Memory B cell (primary cell): ENCODE measurements at places on chromosomes 13 and 19.
A peak's percentile ranks its signal among the peaks of the same experiment; 100 is the strongest.

GRCh38 chr13:113351514-113352026 lies 12.4 kb downstream of the GRTP1 start:
- H3K27me3 ChIP-seq: peaks cover 12% of the 10 kb centered on the region
- H3K27ac ChIP-seq: no peak overlapping the region
- H3K4me3 ChIP-seq: no peak overlapping the region
- H3K36me3 ChIP-seq: no peaks in the 10 kb centered on the region

- peaks cover 5% of the 10 kb centered on the region for H3K27me3 ChIP-seq
- no peaks in the 10 kb centered on the region for H3K36me3 ChIP-seq
- no peak overlapping the region for H3K27ac ChIP-seq
- no peak for DNase-seq
- no peak overlapping the region for H3K4me3 ChIP-seq
These were observed 15.8 kb upstream of the TUBGCP3 start for GRCh38 chr13:112603641-112604225.

- H3K4me1 ChIP-seq: peaks cover 19% of the 10 kb centered on the region
- no peak overlapping the region for H3K4me3 ChIP-seq
- DNase-seq: no peak
- no peaks in the 10 kb centered on the region for H3K27me3 ChIP-seq
- no peak overlapping the region for H3K27ac ChIP-seq
These were observed 3.3 kb upstream of the AP3D1 start for GRCh38 chr19:2154587-2155075.

DNA sequence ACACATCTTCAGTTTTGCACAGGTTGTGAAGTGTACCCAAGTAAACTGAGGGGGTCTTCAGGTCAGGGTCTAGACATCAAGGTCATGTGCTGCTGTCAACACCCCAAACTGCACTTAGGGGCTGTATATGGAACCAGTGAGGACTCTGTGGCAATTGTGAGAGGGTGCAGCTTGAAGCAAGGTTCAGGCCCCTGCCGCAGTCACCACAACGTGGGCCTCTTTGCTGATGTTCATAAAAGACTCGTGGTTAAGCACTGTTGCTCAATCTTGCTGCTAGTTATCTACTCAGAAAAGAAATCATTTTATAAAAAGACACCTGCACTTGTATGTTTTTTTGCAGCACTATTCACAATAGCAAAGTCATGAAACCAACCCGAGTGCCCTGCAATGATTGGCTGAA lies 907.4 kb downstream of the UQCRFS1 start:
- DNase-seq: no peak
- no peaks in the 10 kb centered on the region for H3K4me1 ChIP-seq
- no peak overlapping the region for H3K4me3 ChIP-seq

DNA sequence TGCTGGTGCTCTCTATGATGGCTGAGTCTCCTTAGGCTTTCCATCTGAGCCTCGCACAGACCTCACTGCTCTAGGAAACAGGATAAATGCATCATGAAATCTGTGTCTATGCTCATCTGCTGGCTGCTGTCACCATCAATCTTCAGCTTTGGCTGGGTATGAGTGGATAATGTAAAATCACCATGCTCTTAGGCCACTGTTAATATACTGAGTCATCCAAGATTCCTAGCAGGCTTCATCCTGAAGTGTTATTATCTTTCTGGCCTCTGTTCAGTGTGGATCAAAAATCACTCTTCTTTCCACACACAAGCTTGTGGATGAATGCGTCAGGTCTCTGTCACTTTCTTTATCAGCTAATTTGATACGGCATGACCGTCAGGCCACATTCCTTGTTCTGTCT lies 317.4 kb downstream of the NALCN start:
- no peak for DNase-seq
- H3K27me3 ChIP-seq: peaks cover 4% of the 10 kb centered on the region
- H3K4me1 ChIP-seq: no peaks in the 10 kb centered on the region
- H3K27ac ChIP-seq: no peak overlapping the region
- H3K4me3 ChIP-seq: no peak overlapping the region
- no peaks in the 10 kb centered on the region for H3K36me3 ChIP-seq

GRCh38 chr19:8325454-8325853 lies 4.2 kb downstream of the RPS28 start:
- H3K36me3 ChIP-seq: peaks cover 2% of the 10 kb centered on the region
- peaks cover 12% of the 10 kb centered on the region for H3K4me1 ChIP-seq
- H3K4me3 ChIP-seq: no peak overlapping the region
- DNase-seq: no peak

DNA sequence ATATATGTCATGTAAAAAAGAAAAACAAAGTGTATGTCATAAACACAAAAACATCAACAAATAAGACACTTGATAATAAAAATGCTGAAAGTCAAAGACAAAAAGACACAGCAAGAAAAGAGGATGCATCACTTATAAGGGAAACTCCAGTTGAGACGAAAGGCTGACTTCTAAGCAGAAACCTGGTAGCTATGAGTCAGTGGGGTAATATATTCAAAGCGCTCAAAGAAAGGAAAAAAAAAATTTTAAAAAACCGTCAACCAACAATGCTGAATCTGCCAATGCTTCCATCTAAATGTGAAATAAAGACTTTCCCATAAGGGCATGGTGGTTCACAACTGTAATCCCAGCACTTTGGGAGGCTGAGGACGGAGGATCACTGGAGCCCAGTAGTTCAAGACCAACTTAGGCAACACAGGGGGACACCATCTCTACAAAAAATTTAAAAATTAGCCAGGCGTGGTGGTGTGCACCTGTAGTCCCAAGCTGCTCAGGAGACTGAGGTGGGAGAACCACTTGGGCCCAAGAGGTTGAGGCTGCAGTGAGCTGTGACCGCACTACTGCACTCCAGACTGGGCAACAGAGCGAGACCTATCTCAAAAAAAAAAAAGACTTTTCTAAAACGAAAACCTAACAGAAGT lies 24.0 kb downstream of the USP12 start:
- H3K4me3 ChIP-seq: peak overlapping the region; percentile 21
- peak overlapping the region; percentile 86 for H3K27ac ChIP-seq
- no peaks in the 10 kb centered on the region for H3K27me3 ChIP-seq
- DNase-seq: peak; percentile 26
- peaks cover 50% of the 10 kb centered on the region for H3K4me1 ChIP-seq

DNA sequence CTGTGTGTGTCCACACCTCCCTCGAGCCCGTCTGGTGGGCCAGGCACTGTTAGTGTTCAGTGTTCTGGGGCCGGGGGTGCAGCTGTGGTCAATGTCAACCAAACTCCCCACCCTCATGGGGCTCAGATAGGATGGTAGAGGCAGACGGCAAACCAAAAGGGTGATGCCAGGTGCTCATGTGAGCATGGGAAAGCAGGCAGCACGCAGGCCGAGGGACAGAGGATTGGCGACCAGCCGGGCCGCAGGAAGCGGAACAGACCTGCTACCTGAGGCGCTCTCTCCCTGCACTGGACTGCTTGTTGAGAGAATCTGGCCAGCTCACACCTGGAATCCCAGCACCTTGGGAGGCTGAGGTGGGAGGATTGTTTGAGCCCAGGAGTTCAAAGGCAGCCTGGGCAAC lies 29.1 kb downstream of the DHX34 start:
- H3K4me3 ChIP-seq: no peak overlapping the region
- H3K36me3 ChIP-seq: peaks cover 30% of the 10 kb centered on the region
- no peaks in the 10 kb centered on the region for H3K27me3 ChIP-seq

DNA sequence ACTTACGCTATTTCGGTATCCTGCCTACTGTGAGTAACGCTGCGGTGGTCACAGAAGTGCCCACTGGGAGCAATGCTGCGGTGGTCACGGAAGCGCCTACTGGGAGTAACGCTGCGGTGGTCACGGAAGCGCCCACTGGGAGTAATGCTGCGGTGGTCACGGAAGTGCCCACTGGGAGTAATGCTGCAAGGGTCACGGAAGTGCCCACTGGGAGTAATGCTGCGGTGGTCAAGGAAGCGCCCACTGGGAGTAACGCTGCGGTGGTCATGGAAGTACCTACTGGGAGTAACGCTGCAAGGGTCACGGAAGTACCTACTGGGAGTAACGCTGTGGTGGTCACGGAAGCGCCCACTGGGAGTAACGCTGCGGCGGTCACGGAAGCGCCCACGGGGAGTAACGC lies 52.1 kb upstream of the SOX1 start:
- no peaks in the 10 kb centered on the region for H3K36me3 ChIP-seq
- H3K27me3 ChIP-seq: peaks cover 1% of the 10 kb centered on the region
- no peak overlapping the region for H3K27ac ChIP-seq
- H3K4me3 ChIP-seq: no peak overlapping the region
- no peaks in the 10 kb centered on the region for H3K4me1 ChIP-seq
- no peak for DNase-seq

DNA sequence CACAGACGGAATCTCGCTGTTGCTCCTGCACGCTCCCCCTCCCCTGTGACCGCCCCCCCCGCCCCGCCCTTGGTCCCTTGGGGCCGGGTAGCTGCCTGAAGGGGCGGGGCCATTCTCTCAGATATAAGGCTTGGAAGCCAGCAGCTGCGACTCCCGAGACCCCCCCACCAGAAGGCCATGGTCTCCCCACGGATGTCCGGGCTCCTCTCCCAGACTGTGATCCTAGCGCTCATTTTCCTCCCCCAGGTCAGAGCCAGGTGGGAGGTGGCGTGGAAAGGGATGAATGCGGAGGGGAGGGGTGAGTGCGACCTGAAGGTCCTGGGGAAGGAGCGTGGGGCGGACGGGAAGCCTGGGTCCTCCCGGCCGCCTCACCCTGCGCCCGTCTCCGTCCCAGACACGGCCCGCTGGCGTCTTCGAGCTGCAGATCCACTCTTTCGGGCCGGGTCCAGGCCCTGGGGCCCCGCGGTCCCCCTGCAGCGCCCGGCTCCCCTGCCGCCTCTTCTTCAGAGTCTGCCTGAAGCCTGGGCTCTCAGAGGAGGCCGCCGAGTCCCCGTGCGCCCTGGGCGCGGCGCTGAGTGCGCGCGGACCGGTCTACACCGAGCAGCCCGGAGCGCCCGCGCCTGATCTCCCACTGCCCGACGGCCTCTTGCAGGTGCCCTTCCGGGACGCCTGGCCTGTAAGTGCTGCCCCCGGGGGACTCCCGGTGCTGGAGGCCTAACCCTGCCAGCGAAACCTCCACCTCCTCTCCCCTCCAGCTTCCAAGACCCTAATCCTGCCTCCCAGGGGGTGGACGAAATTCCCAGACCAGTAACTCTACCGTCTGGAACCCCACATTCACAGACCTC lies at the start of gene DLL3:
Gene DLL3, plus strand, starts transcription at position 150 of the 845 bp plus-strand sequence. Its CDS starts 28 bp downstream, at position 178.
- H3K27ac ChIP-seq: no peak within 1 kb of the TSS
- peaks cover 24% of the 10 kb centered on the region for H3K4me1 ChIP-seq
- no peak for DNase-seq
- peak within 1 kb of the TSS; percentile 76 for H3K4me3 ChIP-seq
- no peaks in the 10 kb centered on the region for H3K36me3 ChIP-seq

DNA sequence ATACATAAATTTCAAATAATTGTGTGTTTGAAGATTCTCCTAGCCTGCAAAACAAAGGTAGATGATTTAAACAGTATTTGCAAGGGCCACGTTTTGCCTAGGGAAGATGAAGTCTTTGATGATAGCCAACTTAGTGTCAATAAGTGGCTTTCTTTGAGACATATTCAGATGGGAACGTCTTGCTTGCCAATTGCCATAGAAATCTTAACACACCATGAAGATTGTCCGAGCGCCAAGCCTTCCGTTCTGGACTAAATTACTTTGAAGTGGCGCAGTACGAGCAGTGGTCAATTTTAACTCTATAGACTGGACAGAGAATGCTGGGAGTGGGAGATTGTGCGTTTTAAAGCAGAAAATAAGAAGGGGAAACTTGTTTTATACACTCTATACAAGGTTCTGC lies 9.9 kb downstream of the ZIC5 start:
- no peak for DNase-seq
- H3K4me1 ChIP-seq: no peaks in the 10 kb centered on the region
- H3K27ac ChIP-seq: no peak overlapping the region
- H3K36me3 ChIP-seq: no peaks in the 10 kb centered on the region
- H3K4me3 ChIP-seq: no peak overlapping the region
- peaks cover 30% of the 10 kb centered on the region for H3K27me3 ChIP-seq

- H3K4me3 ChIP-seq: no peak overlapping the region
- H3K27ac ChIP-seq: no peak overlapping the region
- DNase-seq: no peak
- H3K27me3 ChIP-seq: peaks cover 2% of the 10 kb centered on the region
- H3K36me3 ChIP-seq: peaks cover 2% of the 10 kb centered on the region
These were observed 276.1 kb downstream of the FGF9 start for GRCh38 chr13:21946964-21947363.

- no peak overlapping the region for H3K27ac ChIP-seq
- no peak overlapping the region for H3K4me3 ChIP-seq
- no peaks in the 10 kb centered on the region for H3K4me1 ChIP-seq
- peaks cover 2% of the 10 kb centered on the region for H3K27me3 ChIP-seq
These were observed 106.4 kb downstream of the FGF14 start for GRCh38 chr13:102295316-102296048.

- peaks cover 44% of the 10 kb centered on the region for H3K4me1 ChIP-seq
- H3K4me3 ChIP-seq: peak overlapping the region; percentile 95
- no peak for DNase-seq
- H3K36me3 ChIP-seq: peaks cover 14% of the 10 kb centered on the region
These were observed 2.3 kb downstream of the UPF1 start for GRCh38 chr19:18833849-18834643.

DNA sequence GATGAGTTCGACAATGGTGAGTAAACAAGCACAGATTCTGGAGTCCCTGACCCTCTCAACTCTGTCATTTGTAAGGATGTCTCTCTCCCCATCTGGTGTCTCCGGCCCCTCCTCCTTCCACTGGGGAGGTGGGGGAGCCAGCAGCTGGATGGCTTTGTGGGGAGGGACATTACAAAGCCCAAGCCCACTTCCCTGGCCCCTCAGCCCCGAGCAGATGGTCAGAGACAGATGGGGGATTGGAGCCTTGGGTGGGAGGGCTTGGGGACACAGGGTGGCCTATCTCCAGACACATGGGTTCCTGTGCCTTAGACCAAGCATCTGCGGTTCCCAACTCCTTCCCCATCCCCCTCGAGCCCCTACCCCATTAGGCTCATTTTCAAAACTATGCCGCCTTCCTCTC lies 2.5 kb downstream of the TIMM50 start:
- peaks cover 21% of the 10 kb centered on the region for H3K4me1 ChIP-seq
- H3K36me3 ChIP-seq: peaks cover 14% of the 10 kb centered on the region
- no peak overlapping the region for H3K27ac ChIP-seq
